ENCODE measurements at places on chromosomes 4 and X.

GRCh38 chr4:10186228-10187214 lies 69.9 kb upstream of the WDR1 start:
- no peak for DNase-seq

DNA sequence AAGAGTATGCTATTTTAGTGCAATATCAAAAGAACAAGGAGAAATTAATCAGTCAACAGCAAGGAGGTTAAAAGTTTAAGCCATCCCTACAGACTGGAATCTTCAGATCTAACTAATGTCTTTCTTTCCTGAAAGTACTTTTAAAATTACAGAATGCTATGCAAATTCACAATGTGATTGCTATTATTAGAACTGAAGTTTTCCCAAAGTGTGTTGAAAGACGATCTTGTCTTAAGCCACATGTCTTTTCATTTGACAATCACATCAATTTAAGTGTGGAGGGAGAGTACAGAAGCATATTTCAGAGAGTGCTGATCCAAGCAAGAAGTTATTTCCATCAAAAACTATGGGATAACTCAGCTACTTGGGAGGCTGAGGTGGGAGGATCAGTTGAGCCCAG lies 64.7 kb upstream of the TNIP3 start:
- no peak for DNase-seq

- DNase-seq = peak; percentile 11
These were observed 38.3 kb downstream of the SUPT20HL1 start for GRCh38 chrX:24398766-24399165.

GRCh38 chrX:70434914-70435586 lies 9.6 kb upstream of the DLG3 start:
- DNase-seq = no peak

GRCh38 chrX:69162361-69162865 lies 2.8 kb downstream of the PJA1 start:
- no peak for DNase-seq

- no peak for DNase-seq
These were observed 34.9 kb downstream of the HMX1 start for GRCh38 chr4:8836664-8837171.

Measured in NCI-H345 (cell line).